Iris pigment epithelial cell (primary cell): ENCODE measurements at places on chromosomes 6 and 20.

DNA sequence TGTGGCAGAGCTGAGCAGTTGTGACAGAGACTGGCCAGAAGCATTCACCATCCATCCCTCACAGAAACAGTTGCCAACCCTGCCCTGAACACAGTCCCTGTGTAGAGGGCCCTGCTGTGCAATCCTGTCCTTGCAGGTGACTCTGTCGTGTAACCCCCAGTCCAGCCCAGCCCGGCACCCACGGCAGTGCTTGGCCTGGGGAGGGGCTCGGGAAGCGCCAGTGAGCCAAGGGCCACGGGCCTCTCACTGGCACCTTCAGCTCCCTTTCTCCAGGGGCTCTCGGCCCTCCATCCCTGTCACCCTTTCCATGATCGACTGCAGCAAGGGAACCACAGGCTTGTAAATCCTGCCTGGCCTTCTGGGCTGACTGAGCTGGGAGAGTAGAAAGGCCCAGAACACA lies 53.0 kb downstream of the RRBP1 start:
- no peak for DNase-seq

DNA sequence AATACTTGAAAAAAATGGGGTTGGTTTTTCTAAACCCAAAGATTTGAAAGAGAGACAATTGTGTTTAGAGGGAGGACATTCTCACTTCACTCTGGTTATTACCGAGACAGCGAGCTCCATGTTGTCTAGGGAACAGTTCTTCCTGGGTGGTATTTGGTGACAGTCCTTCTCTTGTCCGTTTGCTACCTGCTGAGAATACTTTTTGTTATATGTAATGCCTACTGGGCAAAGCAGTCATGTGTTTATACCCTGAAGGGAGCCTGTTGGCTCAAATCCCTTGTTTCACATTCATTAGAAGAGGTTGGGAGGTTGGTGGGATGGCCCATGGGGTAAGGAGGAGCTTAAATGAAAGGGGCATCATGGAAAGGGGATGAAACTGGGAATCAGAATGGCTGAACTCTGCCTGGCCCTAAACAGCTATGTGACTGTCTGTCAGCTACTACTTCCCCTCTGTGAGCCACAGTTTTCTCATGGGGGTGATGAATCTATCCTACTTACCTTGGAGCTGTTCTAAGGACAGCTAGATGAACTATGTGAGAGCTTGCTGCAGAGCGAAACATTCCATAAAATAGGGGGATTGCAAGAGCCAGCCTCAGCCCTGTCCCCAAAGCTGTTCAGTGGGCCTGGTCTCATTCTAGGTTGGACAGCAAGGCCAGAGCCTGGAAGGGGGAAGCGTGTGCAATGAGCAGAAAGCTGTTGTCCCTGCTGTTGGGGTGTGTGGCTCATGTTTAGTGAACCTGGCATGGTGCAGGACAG lies 43.5 kb downstream of the FNDC1 start:
- no peak for DNase-seq

DNA sequence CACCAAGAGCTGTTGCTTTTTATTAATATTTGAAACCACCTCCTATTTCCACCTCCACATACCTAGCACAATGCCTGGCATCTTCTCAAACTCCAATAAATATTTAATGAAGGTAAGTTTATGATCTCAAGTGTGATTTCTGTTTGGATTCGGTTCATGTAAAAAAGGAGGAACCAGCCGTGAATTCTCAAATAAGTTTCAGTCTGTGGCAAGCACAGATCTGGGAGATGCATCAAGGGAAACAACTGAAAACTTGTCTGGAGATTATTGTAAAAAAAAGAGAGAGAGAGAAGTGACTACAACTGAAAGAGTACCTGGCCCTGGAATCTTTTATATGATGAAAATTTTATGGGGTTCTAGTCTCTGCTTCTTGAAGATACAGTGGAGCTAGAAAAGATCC lies 52.8 kb upstream of the PNRC1 start:
- DNase-seq = no peak

DNA sequence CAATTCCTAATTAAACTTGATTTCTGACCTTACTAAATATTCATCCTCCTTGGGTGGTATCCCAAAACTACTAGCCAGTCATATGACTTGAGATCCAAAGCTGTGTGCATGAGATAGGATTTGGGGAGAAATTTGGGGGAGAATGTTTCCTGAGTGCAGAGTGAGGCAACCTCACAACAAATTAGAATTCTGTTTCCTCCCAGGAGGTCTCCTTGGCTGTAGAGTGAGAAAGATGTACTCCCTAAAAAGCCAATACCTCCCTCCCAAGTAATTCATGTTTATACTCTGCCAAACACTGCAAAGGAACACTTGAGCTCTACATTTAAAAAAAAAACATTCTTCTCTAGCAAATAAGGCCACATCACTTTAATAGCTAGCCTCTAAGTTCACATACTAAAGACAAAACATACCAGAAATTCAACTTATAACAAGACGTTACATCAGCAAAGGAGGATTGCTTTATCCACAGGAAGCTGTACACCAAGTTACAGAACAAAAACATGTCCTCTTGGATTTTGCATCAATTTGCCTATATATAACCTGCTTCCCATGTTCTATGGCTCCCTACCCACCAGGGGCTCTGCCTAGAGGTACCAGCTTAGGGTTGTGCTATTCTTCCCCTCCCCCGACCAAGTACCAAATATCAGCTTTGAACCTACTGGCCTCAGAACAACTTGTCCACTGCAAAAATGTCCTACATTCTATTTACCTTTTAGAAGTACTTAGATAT lies 15.4 kb upstream of the TMEM30A start:
- no peak for DNase-seq

- peak; percentile 88 for DNase-seq
These were observed 367.5 kb downstream of the GRIK2 start for GRCh38 chr6:101760843-101761621.

DNA sequence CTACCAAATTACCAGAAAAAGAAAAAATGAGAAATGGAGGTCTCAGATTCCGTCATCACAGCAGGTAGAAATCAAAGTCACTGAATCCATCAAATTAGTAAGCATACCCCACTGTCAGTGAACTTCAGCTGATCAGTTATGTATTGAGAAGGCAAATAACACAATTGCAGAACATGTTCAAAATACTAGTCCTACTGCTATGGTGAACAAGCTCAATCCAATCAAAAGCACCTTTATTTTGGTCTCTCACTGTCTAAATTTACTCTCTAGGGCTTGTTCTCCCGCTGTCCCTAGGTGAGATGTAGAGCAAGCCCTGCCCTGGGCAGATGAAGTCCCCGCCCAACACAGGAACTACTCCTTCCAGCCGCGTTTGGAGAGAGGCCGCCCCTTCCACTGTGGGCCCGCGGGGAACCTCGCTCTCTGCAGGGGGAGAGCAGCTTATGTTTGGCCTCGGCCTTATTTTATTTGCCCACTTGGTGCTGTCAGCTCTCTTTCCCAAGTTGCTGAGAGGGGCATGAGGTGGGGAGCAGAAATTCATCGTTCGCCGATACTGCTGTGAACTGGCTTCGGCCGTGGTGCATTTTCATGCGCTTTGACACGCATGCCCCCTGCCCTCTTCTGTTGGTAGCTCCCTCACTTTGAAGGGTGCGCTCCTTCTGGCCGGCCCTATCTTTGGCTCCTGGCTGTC lies 14.3 kb upstream of the MAP1LC3A start:
- DNase-seq = no peak

DNA sequence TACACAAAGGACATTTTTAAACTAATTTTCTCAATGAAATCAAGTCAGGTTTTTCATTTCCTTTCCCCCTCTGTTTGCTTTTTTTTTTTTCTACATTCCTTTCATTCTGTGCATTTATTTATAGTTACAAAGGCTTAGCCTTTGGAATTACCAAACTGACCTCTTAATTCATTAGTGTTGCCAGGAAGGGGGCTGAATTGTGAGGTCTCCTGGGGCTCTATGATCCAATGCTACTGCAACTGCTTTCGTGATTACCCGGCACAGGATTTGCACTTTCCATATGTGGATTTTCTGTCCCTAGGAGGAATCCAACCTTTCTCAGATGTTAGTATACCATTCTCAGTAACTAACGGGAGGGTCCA lies 35.3 kb downstream of the NEDD9 start:
- peak; percentile 94 for DNase-seq

DNA sequence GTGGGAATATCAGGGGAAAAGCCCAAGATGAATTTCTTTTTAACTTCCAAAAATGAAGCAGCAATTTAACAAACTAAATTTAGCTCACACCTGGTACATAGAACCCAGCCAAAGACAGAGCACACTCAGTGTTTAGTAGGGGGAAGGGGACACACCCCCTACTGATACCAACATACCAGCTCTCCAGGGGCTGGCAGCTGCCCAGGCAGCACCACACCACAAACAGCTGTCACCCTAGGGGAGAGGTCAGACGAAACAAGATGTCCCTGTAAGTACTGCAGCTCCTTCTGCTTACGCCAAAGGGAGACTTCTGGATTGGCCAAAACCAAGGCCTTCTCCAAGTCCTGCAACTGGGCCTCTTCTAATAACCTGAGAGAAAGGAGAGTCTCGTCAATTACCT lies 26.0 kb downstream of the MDN1 start:
- peak; percentile 6 for DNase-seq

DNA sequence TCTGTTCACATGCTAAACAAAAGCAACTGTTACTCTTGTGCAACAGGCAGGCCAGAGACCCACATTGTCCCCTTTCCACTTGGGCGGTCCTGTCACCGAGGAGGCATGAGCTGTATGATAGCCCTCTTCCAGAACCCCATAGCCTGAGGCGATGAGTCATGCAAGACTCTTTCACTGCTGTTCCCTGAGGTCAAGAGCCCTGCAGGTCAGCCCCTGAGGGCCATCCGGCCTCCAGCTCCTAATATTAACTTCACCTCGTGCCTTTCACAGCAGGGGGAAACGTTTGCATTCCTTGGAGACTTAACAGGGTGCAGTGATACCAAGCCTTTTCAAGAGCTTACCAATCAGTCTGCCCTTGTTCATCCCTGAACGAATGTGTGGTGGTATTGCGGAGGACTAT lies 253.3 kb upstream of the ECI2 start:
- no peak for DNase-seq

GRCh38 chr6:36906539-36907325 lies 21.0 kb downstream of the C6orf89 start:
- no peak for DNase-seq

- no peak for DNase-seq
These were observed 296.5 kb upstream of the SLC35B3 start for GRCh38 chr6:8731874-8732273.

GRCh38 chr6:94376876-94377275 lies 957.5 kb upstream of the EPHA7 start:
- DNase-seq = no peak

DNA sequence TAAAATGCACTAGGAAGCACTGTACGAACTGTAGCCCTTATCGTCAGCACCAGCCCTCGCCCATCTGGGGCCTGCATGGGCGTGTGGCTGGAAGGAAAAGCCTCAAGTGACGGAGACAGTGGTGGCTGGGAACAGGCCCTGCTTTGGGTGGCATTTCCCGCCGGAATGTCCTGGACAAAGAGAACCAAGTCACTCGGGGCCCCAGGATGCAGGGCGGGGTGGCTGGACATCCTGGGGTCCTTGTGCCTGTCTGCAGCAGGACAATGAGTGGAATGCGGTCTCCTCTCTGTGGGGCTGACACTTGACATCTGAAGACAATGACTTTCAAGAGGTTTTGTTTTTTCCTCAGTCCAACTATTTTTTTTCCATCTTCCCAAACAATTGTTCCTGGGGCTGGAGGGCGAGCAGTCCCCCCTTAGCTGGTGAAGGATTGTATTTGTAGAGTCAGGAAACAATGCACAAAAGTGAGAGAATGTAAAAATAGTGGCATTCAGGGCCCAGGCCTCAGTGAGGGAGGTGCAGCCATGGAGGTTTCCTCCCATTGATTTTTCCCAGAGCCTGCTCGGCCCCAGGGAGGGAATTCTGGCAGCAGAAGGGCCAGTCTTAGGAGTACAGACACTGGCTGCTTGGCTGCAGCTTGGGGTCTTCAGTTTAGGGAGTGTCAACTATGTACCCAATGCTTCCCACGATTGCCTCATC lies 64.4 kb downstream of the PREX1 start:
- DNase-seq = no peak

DNA sequence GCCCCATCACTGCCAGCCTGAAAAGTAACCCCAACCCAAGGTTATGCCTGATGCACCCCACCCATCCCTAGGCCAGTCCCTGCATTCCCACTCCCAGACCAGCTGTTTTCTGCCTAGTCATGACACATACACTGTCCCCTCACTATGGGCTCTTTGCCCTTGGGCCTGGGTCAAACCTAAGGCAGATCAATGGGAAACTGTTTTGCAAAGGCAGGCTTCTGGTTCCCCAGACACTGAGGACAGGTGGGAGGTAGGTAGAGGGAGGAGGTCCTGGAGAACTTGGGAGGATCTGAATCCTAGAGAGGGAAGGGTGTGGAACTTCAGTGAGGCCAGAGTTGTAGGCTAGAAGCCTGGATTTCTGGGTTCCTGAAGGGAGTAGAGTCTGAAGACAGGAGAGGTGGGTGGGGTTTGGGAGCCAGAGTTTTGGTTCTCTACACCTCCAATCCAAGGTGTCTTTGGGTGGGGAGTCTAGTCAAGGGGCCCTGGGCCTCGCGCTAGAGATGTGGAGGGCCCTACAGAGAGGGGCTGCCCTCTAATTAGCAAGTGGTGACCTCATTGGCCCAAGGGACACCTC lies 2.0 kb downstream of the CLIC1 start:
- DNase-seq = no peak

- peak; percentile 18 for DNase-seq
These were observed 95.1 kb downstream of the MMS22L start for GRCh38 chr6:97187951-97188350.

DNA sequence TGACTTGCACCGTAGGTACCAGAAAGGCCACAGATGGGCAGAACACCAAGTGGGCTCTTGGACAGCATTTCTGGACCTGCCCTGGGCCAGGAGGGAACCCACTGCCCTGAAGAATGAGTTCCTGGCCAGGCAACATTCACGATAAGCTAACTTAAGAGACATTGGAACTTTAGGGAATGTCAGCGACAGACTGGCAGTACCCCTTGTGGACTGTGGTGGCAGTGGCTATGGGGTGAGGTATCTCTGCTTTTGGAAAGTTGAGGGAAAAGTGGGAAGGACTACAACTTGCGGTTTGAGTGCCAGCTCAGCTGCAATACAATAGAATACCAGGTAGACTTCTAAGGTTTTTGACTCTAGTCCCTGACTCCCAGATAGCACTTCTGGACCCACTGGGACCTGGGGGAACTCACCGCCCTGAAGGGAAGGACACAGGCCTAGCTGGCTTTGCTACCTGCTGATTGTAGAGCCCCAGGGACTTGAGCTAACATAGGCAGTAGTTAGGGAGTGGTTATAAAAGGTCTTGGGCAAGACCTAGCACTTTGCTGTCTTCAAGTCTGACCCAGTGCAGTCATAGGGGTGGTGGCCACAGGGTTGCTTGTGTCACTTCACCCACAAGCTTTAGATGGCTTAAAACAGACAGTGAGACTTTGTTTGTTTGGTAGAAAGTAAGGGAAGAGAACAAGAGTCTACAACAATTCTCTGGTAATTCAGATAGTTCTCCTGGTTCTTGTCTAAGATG lies 617.6 kb downstream of the COL12A1 start:
- no peak for DNase-seq
